NCI-H146 (cell line): ENCODE measurements at places on chromosomes 2 and 18.

DNA sequence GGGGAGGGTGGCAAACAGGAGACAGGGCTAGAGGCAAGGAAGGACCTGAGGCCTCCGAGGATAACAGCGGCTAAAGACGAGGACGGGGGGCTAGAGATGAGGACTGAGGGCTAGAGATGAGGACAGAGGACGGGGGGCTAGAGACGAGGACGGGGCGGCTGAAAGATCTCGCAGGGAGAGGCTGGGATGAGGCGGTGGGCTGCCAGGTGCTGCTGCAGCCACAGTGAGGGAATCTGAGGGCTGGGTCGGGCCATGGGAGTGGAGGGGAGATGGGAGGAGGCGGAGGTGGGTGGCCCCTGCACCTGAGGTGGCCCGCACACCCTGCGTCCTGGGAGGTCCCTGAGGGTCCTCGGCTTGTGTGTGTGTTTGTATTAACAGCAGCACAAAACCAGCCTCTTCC lies 350.2 kb upstream of the SALL3 start:
- no peak for DNase-seq

DNA sequence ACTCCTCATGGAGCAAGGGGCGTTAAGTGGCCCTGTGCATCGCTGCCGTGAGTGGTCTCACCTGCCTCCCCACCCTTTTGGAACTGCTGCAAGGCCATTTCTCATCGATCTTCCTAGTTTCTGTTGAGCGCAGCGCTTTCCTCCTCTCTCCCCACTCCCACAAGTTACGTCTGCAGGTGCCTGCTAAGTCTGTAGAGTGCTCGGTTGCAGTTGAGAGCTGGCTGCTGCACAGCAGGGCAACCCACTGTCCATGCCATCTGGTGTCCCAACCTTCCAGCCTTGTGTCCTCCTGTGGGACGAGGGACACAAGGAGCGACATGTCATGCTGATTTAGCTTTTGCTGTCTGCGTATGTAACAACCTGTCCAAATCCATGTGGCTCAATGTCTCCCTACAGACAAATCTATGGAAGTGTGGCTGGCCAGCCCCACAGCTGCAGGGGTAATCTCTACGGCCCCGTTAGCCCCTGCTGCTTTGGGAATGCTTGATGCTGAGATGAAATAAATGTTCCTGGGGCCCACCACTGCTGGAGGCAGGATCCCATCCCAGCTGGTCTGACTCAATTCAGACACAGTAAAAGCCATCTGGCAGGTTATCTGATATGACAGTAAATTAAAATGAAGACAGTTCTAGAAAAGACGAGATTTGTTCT lies 68.1 kb upstream of the TCF7L1 start:
- DNase-seq: no peak

- DNase-seq: no peak
Measured at GRCh38 chr2:21267232-21267835, 143.6 kb downstream of the TDRD15 start.

DNA sequence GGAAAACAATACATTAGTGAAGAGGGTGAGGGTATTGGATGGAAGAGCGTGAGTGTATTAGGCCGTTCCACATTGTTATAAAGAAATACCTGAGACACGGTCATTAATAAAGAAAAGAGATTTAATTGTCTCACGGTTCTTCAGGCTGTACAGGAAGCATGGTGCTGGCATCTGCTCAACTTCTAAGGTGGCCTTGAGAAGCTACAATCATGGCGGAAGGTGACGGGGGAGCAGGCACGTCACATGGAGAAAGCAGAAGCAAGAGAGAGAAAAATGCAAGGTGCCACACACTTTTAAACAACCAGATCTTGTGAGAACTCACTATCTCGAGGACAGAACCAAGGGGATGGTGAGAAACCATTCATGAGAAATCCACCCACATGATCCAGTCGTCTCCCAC lies 18.2 kb downstream of the HPCAL1 start:
- no peak for DNase-seq

DNA sequence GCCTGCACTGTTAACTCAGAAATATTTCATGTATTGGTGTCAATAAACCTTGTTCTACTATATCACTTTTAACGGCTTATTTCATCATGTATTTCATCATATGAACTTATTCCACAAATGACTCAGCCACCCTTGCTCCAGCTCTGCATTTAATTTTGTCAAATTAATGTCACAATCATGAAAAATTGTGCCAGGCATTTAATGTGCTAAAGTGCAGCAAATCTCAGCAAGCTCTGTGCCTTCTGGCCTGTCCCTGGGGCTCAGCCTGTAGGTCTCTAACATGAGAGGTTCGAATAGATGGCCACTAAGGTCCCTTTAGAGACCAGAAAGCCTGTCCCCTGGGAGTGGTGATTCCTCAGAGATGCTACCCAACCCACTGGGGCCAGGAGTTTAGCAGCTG lies 28.6 kb downstream of the BOD1L2 start:
- no peak for DNase-seq

DNA sequence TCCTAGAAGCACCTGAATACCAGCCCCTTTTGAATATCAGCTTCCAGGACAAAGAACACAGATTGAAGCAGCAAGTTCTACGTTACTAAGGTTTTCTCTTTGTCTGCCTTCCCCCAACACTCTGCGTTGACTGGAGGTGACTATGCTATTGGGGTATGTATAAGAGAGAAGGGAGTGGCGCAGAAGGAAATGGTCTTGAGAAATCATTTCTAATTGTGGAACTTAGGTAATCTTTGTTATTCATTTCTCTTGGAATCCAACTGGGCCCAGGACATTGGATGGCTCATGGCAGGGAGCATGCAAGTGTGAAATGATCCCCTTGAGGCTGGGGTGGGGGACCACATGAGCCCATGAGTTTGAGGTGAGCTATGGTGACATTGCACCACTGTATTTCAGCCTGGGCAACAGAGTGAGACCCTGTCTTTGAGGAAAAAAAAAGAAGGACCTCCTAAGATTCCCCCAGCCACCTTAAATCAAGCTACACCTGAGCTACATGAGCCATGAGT lies 29.7 kb downstream of the XDH start:
- DNase-seq: no peak

GRCh38 chr2:3682811-3683210 lies 20.6 kb upstream of the DCDC2C start:
- no peak for DNase-seq

GRCh38 chr2:44392338-44392943 lies 30.7 kb downstream of the CAMKMT start:
- peak; percentile 41 for DNase-seq

- no peak for DNase-seq
Measured at GRCh38 chr18:79819064-79819967, 21.6 kb downstream of the KCNG2 start.

- no peak for DNase-seq
Measured at GRCh38 chr2:233836359-233836758, 18.0 kb downstream of the HJURP start.

DNA sequence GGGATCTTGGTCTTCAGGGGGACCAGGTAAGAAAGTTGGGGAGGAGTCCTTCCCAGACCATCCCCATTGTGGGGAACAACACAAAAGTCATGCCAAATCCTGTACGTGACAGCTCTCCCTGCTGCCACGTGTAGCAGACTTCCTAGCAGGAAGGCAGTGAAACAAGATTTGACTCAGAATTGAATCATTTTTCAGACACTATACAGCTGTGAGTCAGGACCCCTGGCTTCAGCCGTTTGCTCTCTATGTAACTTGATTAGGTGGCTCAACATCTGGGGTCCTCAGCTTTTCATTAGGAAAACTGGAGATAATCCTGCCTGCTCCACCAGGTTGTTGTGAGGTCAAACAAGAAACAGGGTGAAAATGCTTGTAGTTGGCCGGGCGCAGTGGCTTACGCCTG lies 32.9 kb upstream of the PDCL3 start:
- no peak for DNase-seq

GRCh38 chr2:167289651-167290410 lies 401.6 kb downstream of the XIRP2 start:
- DNase-seq: no peak

- no peak for DNase-seq
Measured at GRCh38 chr2:20501974-20502373, 55.1 kb downstream of the RHOB start.

DNA sequence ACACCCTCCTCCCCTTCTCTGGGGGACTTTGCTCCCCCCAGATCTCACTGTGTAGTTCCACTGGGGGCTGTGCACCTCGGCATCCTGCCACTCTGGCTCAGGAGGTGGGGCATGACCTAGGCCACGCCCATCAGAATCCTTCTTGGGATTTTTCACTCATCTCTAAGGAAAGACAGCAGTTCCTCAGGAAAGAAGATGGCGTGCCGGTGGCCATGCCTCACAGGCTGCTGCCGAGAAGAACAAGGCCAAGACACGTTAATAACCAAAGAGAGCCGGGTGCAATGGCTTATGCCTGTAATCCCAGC lies 3.2 kb downstream of the NMUR1 start:
- no peak for DNase-seq

DNA sequence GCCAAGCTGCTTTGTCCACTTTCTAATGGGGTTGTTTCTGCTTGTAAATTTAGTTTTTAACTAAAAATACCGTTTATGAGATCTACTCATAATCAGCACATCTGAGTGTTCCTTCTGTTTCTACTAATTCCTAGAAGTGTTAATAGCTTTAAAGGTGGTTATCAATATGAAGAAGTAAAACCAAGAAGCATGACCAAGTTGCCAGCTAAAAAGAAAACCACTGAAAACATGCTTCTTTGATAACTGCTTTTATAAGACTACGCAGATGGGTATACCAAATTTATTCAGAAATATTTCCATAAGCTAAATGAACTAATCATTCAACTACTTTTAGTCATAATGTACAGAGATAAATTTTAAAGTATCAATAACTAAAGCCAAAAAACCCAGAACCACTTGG lies 101.8 kb downstream of the C2orf74 start:
- DNase-seq: no peak

- DNase-seq: no peak
Measured at GRCh38 chr2:175234650-175235049, 53.1 kb upstream of the ATP5MC3 start.

- DNase-seq: peak; percentile 62
Measured at GRCh38 chr18:21194871-21195771, 46.9 kb upstream of the GREB1L start.

DNA sequence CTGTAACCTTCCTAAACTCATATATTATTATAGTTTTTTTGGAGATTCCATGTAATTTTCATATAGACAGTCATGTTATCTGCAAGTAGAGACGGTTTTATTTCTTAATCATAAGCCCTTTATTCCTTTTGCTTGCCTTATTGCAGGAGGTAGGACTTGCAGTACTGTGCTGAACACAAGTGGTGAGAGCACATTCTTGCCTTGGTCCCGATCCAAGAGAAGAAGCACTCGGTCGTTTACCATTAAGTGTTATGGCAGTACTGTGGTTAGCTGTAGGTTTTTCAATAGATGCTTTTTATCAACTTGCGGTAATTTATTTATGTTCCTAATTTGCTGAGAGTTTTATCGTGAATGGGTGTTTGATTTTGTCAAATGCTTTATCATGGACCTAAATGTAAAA lies 305.7 kb downstream of the DYSF start:
- DNase-seq: no peak

DNA sequence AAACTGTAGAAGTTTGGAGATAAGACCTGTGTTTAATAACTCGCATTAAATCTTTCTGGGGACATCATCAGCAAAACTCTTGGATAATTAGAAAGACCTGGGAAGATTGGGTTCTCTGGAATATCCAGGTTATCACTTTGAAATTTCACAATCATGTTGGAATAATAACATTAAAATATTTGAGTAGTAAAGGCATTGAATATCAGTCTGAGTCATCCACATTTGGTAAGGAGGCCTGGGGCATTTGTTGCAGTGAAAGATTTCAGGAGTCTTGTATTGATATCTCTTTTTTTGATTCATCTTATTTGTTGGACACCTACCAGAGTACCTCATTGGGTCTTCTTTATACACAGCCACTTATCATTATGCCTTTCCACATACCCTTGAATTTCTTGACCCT lies 95.9 kb downstream of the EPB41L5 start:
- no peak for DNase-seq

DNA sequence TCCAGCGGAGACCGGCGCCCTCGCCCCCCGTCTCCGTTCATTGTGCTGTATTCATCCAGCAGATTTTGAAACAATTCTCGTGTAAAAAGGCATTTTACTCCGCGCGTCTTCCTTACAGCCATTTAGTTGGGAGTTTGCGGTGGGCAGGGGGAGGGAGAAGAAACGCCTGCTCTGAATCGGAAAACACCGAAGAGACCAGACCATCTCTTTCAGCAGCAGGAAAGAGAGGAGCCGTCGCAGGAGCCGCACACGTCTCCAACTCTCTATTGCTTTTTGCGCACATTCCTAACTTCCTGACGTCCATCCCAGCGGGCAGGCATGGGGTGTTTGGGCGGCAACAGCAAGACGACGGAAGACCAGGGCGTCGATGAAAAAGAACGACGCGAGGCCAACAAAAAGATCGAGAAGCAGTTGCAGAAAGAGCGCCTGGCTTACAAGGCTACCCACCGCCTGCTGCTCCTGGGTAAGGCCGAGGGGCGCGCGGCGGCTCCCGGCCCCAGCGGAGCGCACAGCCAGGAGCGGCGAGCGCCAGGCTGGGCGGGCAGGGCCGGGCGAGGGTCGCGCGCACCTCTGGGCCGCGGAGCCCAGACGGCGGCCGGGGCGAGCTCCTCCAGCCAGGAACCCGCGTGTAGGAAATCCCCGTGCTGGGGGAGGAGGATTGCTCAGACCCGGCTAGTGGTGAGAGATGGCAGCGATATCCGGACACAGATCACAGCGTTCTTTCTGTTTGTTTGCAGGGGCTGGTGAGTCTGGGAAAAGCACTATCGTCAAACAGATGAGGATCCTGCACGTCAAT lies 63.2 kb downstream of the GNAL start:
- no peak for DNase-seq
